Fibroblast of upper back skin (primary cell): ENCODE measurements at places on chromosomes 16 and 17.
A peak's percentile ranks its signal among the peaks of the same experiment; 100 is the strongest.

- DNase-seq, result no peak
Measured at GRCh38 chr17:47244697-47245096, 8.9 kb upstream of the ITGB3 start.

- DNase-seq, result no peak
Measured at GRCh38 chr17:11990363-11990983, 6.8 kb downstream of the ZNF18 start.

DNA sequence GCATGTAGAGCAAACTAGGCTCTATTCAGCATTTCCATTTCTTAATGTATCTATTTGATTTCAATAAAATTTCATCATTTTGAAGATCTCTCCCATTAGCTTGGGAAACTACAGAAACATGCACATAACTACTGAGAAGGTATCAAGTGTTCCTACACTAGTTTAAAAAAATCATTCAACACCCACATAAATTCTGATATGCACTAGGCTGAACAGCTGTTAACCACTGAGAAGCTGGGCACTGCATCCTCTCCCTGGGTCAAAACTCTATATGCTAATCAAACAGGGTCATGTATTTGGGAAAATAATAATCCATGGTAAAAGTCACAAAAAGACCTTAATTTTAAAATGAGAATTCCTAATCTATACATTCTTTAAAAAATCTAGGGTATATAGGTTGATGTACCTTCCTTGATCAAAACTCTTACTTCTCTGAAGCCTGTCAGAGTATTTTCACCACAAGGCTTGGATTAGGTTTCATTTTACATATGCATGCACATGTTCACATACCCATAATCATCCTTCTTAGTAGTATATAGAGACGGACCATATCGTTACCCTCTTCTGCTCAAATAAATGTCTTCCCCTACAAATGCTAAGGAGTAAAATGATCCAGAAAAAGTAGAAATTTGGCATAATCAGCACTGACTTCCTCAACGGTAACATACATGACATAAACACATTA lies 57.2 kb downstream of the KANSL1 start:
- no peak for DNase-seq

- DNase-seq, result no peak
Measured at GRCh38 chr17:57010487-57010886, 32.6 kb downstream of the SCPEP1 start.

GRCh38 chr16:71847096-71847495 lies 1.3 kb downstream of the ATXN1L start:
- DNase-seq, result no peak

DNA sequence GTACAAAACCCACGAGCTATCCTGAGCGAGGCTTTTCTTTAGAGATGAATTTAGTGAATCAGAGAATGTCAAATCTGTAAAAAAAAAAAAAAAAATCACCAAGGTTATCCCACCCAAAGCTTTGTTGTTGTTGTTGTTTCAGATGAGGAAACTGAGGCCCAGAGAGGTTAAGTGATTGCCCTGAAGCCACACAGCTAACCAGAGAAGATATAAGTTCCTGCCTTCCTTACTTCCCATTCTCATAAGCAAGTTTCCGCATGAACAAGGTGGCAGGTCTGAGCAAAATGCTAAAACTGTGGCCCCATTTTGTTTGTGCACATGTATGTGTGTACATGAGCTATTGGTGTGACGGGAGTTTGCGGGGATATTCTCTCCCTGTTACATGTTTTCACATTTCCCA lies 352.1 kb upstream of the ZFHX3 start:
- DNase-seq, result no peak

DNA sequence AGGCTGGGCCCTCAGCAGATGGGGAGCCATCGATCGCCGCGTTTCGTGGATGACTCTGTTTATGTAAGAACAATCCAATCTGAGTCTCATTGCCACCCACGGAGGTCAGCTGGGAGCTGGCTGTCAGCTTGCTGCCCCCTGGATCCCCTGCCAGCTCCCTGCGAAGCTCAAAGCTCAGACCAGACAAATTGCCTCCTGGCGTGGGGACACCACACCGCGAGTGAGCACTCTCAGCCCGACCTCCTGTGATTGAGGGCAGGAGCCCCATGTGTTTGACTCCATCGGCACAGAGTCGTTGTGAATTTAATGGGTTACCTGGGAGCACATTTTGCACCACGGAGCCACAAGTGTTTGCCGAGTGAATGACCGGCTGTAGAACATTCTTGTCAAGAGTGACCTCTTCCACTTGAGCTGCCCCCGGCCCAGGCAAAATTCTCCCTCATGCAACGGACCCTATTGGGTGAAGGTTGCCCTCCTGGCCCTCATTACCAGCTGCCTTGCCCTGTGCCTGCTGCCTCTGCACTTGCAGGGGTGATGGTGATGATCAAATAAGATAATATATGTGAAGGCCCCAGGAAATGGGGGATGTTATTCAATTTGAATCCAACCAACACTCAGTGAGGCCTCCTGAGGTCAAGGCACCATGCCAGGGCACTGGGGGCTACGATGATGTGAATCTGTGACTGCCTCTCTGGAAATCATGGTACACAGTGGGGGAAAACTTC lies 7.6 kb upstream of the GFAP start:
- DNase-seq, result no peak

- DNase-seq, result no peak
Measured at GRCh38 chr16:12999368-12999767, 98.0 kb downstream of the SHISA9 start.

GRCh38 chr17:12098568-12098967 lies 77.9 kb downstream of the MAP2K4 start:
- DNase-seq, result no peak

GRCh38 chr16:2959206-2959605 lies 4.9 kb upstream of the KREMEN2 start:
- no peak for DNase-seq

- no peak for DNase-seq
Measured at GRCh38 chr17:42081516-42082129, 16.6 kb downstream of the ZNF385C start.

DNA sequence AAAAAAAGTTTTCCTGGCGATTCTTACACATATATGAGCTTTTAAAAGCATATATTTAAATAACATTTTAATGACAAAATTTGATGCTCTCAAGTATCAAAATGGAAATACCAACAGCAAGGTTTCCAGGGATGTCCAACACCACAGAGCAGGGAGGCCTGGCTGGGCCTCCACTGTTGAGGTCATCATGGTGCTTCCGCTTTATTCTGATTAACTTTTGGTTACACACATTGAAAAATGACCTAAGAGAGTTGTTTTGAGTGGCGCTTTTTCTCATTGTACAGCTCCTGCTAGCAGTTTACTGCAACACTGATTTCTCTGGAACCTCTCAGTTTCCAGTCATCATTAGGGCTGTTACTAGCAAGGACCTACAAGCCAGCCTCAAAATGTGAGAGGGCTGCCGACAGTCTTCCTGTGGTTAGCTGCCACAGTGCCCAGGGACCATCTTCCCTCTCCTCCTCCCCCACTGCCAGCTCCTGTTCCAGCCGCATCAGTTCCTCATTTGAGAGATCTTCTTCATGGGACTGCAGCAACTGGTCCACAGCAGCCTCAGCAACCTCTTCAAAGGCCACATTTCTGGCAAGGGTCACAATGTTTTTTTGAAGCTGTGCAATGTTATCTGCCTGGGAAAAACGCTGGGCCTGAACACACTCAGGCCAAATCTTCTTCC lies 21.3 kb downstream of the DEF8 start:
- no peak for DNase-seq

DNA sequence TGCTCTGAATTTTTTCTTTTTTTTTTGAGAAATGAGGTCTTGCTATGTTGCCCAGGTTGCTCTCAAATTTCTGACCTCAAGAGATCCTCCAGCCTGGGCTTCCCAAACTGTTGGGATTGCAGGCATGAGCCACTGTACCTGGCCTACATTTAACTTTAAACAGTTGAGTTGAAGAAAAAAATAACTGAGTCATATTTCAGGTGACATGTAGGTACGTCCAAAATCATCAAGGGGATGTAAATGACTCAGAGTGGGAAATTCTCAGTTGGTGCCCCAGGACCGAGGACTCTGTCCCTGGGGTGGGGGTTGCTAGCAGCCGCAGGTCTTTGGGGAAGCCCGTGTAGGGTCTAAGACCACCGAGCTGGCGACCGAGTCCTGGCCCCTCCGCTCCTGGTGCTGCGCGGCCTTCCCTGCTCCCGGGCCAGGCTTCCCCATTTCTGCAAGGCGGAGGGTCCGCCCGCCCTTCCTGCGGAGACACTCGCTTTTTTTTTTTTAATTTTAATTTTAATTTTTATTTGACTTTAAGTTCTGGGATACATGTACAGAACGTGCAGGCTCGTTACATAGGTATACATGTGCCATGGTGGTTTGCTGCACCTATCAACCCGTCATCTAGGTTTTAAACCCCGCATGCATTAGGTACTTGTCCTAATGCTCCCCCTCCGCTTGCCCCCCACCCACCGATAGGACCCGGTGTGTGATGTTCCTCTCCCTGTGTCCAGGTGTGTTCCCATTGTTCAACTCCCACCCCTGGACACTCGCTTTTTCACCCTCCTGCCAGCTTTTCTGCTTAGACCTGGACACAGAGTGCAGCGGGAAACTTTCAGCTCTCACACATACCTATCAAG lies 12.7 kb upstream of the N4BP1 start:
- DNase-seq, result no peak

DNA sequence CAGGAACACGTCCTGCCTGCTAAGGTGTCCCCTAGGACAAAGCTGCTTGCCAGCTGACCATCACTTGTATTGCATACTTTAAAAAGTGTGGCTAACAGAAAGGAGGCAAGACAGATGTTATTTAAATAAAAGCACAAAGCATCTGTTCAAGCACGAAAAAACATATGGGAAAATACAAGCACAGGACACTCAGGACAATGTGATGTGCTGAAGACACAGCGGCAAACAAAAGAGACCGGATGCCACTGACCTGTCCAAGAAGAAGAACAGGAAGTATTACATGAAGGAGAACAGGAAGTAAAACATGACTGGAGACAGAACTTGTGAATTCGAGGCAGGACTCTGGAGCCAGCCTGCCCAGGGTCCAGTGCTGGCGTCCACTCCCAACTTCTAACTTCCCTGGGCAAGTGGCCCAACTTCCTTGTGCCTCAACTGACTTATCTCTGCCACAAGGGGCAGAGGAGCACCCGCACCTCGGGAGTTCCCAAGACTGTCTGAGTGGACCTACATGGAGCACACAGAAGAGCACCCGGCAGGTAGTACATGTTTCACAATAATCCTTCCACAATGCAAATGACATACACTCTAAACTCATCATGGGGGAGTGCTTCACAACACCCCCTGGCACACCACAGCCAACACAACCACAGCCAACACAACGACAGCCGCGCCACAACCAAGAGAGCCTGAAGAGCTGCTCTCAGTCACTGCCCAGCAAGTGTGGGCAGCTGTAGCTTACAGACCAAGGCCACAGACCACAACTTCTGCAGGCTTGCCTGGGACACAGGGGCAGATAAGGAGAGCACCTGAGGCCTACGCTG lies 36.6 kb downstream of the ANKRD11 start:
- DNase-seq, result no peak

DNA sequence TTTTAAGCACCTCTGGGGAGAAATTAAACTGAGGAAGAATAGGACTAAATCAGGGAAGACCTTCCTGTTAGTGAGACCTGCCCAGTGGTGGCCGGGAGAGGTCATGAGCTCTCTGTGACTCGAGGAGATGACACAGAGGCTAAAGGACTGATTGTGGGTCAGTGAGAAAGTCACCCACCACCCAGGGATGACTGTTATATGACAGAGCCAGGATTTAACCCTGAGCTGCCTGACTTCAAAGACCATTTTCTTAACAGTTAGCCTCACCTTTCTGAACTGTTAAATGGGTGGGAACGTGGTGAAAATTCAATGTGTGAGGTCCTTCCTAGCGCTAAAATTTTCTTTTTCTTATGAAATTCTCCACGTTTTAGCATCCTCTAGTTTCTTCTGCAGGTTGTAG lies 72.5 kb downstream of the WSB1 start:
- no peak for DNase-seq

GRCh38 chr17:79976451-79976850 lies 59.2 kb downstream of the TBC1D16 start:
- no peak for DNase-seq

DNA sequence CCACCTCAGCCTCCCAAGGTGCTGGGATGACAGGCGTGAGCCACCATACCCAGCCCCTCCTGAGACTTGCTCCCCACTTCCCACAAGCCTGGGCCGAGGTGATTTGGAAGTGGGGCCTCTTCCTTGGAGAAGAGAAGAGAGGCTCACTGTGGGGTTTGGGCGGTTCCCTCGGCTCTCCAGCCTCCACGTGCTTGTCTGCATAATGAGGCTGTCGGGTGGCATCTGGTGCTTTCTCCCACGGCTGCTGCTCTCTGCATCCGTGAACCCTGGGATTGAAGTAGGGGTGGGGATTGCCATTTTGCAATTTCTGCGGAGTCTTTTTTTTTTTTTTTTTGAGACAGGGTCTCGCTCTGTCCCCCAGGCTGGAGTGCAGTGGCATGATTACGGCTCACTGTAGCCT lies 101.4 kb downstream of the RAP1GAP2 start:
- DNase-seq, result no peak

DNA sequence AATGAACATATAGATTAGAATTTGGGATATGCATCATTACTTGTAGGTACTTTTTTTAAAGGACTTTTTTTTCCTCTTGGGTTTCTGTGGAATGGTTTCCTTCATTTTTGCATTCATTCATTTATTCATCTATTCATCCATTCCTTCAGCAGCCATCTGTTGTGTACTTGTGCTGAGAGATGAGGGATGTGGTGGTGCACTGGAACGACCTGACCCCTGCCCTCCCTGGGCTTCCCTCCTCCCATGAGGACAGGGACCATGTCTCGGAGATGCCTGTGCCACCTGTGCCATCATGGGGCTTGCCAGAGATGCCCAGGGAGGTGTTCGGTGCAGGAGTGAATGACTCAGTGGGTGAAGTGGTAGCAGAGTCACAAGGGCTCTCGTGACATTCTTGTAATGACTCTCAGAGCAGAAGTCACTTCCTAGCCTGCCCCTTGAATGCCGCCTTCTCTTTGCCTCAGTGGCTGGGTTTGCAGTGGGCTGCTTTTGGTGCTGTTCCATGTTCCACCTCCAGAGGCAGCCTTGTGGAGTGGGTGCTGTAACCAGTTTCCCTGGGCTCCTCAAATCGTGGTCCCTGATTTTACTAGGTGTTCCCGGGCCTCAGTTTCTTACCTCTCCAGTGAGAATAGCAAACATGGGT lies 43.9 kb downstream of the CLEC16A start:
- no peak for DNase-seq

- peak; percentile 65 for DNase-seq
Measured at GRCh38 chr17:40331743-40332641, 23.0 kb downstream of the RARA start.

DNA sequence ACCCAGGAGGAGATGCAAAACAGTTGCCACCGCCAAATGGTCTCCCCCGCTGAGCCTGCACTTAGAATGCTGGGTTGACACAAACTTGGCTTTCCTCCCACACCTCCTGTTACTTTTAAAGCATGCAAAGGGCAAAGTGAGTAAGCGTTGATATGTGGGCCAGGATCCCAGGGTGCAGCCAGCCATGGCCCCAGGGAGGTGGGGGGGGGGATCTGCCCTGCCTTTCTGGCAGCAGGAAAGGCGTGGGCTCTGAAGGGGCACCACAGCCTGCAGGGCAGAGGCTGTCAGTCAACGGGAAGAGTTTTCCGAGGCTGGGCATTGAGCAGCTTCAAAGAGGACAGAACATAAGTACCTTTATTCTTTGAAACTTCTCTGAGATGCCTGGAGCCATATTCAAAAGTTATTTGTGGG lies 142.3 kb downstream of the ABCC12 start:
- DNase-seq, result no peak

GRCh38 chr16:54459509-54460262 lies 173.1 kb upstream of the IRX3 start:
- peak; percentile 95 for DNase-seq
